HFFc6 (cell line): ENCODE measurements at places on chromosomes 16 and 17. TPM values are rescaled to one million over a fixed set of nuclear protein-coding genes. Genes with fewer than 3 reads are reported as not detected.

GRCh38 chr17:74433421-74434121 lies 1.7 kb downstream of the GPRC5C start:
- no peak for DNase-seq

DNA sequence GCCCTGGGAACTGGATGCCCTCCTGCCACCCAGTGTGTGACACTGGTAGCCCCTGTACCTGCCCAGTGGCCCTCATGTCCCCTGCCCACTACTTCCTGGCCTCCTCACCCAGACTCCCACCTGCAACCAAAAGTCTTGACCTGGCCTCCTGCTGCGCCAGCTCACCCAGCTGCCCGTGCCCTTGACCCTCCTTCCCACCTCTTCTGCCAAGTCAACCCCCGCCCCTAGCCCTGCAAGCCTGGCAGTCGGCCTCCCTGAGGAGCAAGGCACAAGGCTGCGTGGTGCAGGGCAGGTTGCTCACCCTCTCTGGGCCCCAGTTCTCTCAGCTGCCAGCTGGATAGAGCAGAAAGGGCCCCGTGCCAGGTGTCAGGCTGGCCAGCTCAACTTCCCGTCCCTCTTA lies 12.3 kb upstream of the FAM83G start:
- DNase-seq, result no peak

GRCh38 chr17:32875230-32875917 lies 1.6 kb downstream of the MYO1D start:
- DNase-seq, result no peak

- DNase-seq, result no peak
Measured at GRCh38 chr16:86379505-86379846, 130.9 kb upstream of the FOXF1 start.

Gene CDH8
- total RNA-seq, result not detected in 3 replicates

Gene TTLL6
- total RNA-seq, result not detected in 3 replicates
